ENCODE measurements at places on chromosomes 5 and 9. TPM values are rescaled to one million over a fixed set of nuclear protein-coding genes. Genes with fewer than 3 reads are reported as not detected.

MSANTD3 gene
- 18.1 TPM for total RNA-seq

GRCh38 chr9:116198344-116198743, 44.8 kb downstream of the PAPPA start:
- DNase-seq: no peak

DNA sequence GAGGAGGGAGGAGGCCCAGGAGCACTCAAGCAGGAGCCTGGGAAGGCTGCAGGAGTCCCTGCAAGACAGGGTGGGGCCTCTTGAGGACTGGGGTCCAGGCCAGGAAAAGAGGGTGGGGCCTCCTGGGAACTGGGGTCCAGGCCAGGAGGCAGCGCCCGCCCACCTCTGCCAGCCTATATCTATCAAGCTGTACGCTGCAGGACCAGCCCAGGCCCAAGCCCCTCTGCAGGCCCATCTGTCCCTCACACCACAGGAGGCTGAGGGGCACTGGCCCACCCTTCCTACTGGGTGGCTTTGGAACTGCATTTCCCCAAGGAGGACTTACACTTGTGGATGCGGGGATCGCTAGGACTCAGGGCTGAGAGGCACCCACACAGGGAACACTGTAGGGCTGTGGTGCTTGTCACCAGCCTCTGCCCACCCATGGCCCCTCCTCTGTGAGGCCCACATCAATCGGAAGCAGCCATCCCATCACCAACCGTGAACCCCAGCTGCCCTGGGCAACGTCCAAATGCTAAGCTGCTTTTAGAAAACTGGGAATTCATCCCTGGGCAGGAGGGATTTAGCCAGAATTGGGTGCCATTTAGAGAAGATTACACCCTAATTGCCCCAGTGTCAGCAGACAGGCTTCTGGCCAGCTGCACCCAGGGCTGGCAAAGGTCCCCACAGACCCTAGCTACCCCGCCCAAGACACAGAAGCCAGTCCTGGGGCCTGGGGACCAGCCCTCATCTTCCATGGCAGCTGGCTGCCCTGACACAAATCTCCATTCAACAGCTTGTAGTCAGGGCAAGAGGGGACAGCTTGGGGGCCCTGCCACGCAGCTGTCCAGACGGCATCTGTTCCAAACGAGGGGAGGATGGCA, 15.3 kb downstream of the BICD2 start:
- peak; percentile 40 for DNase-seq

- DNase-seq: no peak
Measured at GRCh38 chr5:160260006-160260775, 30.9 kb downstream of the FABP6 start.

FOXD4L6 gene
- not detected for total RNA-seq

- peak; percentile 47 for DNase-seq
Measured at GRCh38 chr9:92501671-92502393, 19.5 kb upstream of the ASPN start.

DNA sequence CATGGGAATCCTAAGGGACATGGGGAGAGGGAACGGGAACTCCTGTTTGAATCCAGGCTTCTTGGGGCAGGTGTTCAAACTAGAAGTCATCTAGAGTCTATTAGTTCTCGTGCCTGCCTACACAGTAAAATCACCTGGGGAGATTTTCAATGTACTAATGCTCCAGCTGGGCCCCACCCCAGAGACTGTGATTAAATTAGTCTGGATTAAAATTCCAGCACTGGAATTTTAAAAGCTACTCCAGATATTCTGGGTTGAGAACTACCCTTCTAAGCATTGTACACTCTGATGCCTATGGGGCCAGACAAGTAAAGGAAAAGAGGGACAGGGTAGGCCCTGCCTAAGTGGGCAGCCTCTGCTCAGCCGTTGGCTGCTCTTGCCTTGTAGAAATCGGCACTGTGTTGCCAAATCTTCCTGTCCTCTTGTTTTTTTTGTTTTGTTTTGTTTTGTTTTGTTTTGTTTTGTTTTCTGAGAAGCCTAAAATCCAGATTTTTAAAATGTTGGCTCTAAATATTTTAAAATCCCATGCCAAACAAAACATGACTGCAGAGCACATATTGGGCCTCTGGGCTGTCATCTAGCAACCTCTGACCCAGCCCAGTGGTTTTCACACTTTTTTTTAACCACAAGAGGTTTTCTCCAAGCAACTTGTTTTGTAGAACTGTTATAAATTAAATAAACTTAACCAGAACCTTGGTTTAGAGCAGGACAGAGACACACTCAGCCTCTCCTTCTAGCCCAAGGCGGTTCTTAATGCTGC, 29.0 kb downstream of the ADRB2 start:
- DNase-seq: no peak

All from left ventricle myocardium superior (tissue), 1 donor.